A549 treated with AZD2906 at 1 μM for 4 hours (cell line): ENCODE measurements at places on chromosomes 6 and 20. TPM values are rescaled to one million over a fixed set of nuclear protein-coding genes. Genes with fewer than 3 reads are reported as not detected.

ISM1 gene
- 0.12 to 0.29 TPM (median 0.16 TPM) in 5 replicates for total RNA-seq

SCRT2 gene
- 0.02 TPM in 1 of 5 replicates, not detected in the others for total RNA-seq

ZNF334 gene
- not detected in 5 replicates for total RNA-seq

UNC5CL gene
- 0.34 to 0.78 TPM (median 0.62 TPM) in 5 replicates for total RNA-seq

ADGRF4 gene
- 15.2 to 18.7 TPM (median 16.9 TPM) in 5 replicates for total RNA-seq

TREM2 gene
- total RNA-seq = 0.07 TPM in 1 of 5 replicates, not detected in the others

LY6G6F gene
- not detected in 5 replicates for total RNA-seq

RGS17 gene
- total RNA-seq = 4.7 to 6.3 TPM (median 5.8 TPM) in 5 replicates

TREM1 gene
- 0.09 to 0.33 TPM (median 0.16 TPM) in 5 replicates for total RNA-seq

TRIM31 gene
- 0.58 to 0.82 TPM (median 0.72 TPM) in 5 replicates for total RNA-seq

HTR1E gene
- not detected in 5 replicates for total RNA-seq

FOXA2 gene
- 13.0 to 20.1 TPM (median 17.9 TPM) in 5 replicates for total RNA-seq

ARID1B gene
- total RNA-seq = 13.5 to 16.9 TPM (median 13.9 TPM) in 5 replicates

SLC25A27 gene
- 0.12 to 0.59 TPM (median 0.40 TPM) in 5 replicates for total RNA-seq
